ENCODE measurements at places on chromosomes 5 and 9.

GRCh38 chr5:172534229-172535107, 80.1 kb upstream of the SH3PXD2B start:
- DNase-seq, result no peak

GRCh38 chr9:74887041-74887980, at the start of gene TRPM6:
TSS of gene TRPM6 (minus strand) at chr9:74887921. CDS start at chr9:74887856, 65 bp downstream.
- no peak for DNase-seq

DNA sequence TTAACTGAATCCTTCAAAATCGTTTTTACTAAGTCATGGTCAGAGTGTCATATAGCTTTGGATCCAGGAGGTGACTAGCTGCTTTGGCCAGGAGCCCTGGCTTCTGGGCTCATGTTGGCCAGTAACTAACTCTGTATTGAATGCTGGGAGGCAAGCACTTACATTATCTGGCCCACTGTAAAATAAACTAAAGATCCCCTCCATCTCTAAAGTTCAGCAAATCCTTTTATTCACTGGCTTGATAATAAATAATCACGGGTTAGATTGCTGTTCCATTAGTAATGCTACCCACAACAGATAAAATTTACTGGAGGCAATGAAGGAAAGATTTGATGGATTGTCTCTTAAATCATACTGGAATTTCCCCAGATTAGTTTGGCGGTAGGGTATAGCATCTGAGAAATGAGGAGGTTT, 382.2 kb upstream of the TLE4 start:
- no peak for DNase-seq

DNA sequence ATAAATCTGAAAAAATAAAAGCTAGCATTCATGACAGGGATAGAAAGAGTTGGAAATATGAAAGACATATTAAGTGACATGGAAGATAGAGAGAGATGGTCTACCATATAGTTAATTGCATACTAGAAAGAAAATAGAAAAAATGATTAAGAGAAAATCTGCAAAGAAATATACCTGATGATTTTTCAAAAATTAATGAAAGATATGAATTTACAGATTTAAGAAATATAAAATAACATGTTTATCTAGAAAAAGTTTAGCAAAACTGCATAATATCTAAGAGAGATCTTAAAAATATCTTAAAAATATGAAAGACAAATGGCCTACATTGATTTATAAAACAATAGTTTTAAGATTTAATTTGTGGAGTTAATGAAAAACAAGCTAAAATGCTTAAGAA, 219.1 kb upstream of the RPS23 start:
- no peak for DNase-seq

DNA sequence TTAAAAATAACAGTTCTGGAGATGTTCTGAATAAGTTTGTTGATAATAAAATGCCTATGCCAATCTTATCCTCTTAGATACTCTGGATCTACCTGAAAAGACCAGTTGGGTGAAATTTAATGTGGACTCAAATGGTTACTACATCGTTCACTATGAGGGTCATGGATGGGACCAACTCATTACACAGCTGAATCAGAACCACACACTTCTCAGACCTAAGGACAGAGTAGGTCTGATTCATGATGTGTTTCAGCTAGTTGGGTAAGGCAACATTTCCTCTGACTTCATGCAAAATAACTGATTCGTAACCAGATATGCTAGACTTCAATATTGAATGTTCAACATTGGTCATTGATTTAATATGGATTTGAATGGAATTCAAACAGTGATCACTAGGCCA, 27.0 kb downstream of the ERAP2 start:
- no peak for DNase-seq

DNA sequence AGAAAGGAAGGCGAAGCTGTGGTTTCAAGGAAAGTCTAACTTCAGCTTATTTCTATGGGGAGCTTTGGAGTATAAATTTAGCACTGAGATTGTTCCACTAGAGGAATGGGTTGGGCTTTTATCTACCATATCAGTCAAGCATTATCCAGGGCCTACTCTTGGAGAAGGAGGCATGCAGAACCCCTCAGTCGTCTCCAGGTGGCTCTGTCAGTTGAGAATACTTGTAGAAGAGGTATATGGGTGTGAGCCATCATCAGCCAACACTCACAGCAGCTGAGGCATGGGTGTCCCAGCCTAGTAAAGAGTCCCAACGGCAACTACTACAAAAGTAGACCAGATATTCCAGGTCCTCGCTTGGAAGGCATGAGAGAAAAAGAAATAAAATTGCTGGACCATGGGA, 548.5 kb upstream of the GRAMD2B start:
- DNase-seq, result no peak

DNA sequence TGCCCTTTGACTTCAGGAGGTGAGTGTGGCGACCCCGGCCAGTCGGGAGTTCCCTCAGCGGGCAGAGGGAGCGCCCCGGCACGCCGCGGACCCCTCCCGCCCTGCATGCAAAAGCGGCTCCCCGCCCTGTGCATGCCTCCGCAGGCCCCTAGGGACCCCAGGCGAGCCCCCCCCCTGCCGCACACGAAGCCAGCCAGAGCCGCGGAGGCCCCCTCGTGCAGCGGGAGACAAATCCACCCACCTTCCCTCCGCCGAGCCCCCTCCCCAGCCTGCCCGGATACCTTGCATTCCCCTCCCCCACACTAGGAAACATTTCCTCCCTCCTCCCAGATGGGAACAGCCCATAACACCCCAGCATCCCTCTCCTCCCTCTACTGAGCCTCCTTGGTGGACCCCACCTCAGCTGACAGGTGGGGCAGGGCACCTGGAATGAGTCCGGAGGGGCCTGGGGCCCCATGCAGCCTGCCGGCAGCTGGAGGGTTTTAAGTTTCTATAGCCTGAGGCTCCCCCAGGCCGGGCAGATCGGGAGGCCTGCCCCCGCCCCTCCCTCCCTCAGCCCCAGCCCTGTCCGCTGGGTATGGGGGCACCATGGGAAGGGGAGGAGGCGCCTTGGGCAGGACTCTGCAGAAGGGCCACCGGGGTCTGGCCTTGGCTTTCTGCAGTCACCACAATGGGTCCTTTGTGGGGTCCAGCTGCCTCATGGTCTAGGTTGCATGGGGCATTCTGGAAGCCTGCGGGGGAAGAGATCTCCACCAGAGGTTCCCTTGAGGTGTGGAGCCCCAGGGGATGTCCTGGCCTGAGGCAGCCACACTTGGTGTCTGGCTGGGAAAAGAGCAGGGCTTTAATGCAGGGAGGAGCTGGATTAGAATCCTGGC, 601 bp downstream of the ERGIC1 start:
- no peak for DNase-seq

- DNase-seq, result no peak
Observed at GRCh38 chr5:110663525-110663924, 62.9 kb downstream of the TMEM232 start.

DNA sequence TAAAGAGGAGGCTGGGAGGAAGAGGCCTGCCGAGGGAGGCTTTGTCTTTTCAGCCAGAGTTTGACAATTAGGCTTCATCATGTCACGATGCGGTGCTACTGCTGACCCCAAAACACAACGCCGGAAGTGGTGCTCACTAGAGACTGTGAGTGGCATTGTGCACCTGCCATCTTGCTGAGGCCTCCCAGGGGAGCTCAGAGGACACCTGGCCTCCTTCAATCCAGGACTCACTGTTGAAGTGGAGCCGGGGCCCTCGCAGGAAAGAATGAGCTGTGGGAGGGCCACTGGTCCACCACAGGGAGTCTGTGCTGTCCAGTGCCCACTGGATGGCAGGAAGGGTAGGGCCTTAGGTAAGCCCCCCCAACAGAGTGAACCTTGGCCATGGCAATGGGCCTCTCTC, 12.7 kb upstream of the SLC25A48 start:
- DNase-seq, result no peak

DNA sequence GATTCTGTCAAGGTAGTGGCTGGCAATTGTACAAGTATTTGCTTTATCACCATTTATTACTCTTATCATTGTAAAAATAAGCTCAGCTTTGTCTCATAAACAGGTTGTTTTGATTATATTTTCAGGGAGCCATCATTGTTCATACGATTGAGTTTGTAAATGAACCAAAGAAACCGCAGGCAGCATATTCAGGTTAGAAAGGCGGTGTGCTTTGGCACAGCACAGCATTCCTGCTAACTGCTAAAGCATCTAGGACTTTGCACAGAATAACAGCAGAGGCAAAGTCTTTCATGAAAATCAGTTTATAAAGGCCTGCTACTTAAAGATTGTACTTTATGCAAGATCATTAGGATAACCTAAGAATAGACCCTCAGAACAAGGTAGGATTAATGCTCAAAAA, 281.5 kb upstream of the SLC24A2 start:
- no peak for DNase-seq

DNA sequence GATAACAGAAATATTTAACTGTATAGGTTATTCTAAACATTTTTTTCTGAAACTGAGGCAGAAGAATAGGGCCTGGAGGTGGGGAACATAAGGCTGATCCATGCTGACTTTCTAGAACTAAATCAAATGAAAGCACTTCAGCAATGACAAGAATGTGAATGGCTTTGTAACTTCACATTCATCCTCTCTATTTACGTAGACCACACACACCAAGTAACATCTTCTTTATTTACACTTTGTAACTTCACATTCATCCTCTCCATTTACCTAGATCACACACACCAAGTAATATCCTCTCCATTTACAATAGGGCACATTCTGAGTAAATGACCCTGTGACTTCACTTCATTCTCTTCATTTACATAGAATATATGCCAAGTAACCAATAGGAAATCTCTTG, 251.8 kb upstream of the CDH9 start:
- DNase-seq, result no peak

GRCh38 chr5:131550606-131551005, 84.4 kb downstream of the RAPGEF6 start:
- no peak for DNase-seq

DNA sequence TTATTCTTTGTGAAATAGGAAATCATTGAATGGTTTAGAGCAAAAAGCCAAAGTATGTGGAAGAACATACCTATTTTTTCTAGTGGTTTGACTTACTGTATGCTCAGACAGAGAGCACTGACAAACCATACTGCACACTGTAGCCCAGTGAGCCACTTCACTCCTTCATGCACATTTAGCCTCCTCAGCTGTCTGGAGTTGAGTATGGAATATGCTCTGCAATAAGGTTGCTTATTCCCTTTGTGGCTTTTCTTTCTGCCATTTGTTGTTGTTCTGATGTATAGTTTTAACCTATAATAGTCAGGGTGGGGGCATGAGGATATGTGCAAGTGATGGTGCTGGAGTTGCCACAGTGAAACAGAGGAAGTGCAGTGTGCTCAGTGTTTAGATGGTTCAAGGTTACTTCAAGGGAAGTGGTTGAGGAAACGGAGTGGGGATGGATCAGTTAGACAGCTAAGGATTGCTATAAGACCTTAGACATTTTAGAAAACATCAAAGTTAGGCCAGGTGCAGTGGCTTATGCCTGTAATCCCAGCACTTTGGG, 100.7 kb downstream of the CDC42SE2 start:
- DNase-seq, result no peak

DNA sequence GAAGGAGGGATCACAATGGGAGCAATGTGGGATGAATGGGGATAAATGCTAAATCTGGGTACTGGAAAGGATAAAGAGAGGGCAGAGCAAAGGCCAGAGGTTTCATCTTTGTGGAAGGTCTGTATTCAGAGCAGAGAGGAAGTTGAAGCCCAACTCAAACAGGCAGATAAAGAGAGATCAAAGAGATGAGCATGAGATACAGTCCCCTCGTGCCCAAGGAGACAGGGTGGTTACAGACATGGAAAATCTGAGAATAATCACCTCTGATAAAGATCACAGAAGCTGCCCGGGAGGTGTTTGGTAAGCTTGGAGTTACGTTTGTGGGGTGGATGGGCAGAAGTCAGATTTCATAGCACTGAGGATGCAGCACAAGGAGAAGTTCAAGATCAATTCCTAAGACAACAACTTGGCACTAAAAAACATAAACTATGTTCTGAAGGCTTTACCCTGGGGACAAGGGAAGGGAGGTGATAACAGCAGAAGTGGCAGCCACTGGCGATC, 459 bp upstream of the ERAP2 start:
- no peak for DNase-seq

GRCh38 chr9:99309141-99309939, 87.3 kb downstream of the SEC61B start:
- DNase-seq, result no peak

DNA sequence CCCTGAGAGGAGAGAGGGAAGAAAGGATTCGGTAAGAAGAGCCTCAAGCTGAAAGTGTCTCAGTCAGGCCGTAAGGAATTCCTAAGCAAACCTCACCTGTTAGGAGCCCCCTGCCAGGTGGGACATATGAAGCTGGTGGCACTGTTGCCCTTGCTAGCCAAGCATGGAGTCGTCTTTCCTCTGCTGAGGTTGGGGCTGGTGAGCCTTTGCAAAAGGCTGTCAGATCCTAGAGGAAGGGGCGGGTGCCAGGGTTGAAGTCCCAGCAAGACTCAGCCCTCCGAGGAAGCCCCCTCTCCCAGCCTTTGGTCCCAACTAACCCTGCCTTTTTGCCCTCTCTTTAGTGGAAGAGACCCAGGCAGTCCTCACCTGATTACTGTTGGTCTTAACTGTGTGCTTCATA, 5.5 kb upstream of the SMIM32 start:
- no peak for DNase-seq

- no peak for DNase-seq
Observed at GRCh38 chr5:109741390-109741789, 51.7 kb downstream of the MAN2A1 start.

- no peak for DNase-seq
Observed at GRCh38 chr5:82975396-82975795, 101.8 kb downstream of the TMEM167A start.

DNA sequence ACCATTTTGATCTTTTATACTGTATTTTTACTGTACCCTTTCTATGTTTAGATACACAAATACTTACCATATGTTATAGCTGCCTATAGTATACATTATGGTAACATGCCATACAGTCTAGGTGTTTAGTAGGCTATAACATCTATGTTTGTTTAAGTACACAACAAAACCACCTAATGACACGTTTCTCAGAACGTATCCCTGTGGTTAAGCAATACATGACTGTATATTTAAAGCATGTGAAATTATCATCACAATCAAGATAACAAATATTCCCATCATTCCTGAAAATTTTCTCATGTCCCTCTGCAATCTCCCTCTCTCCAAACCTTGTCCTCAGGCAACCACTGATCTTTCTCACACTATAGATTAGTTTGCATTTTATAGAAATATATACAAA, 66.4 kb upstream of the SUSD1 start:
- no peak for DNase-seq
